ENCODE measurements at places on chromosomes 3 and 15.

DNA sequence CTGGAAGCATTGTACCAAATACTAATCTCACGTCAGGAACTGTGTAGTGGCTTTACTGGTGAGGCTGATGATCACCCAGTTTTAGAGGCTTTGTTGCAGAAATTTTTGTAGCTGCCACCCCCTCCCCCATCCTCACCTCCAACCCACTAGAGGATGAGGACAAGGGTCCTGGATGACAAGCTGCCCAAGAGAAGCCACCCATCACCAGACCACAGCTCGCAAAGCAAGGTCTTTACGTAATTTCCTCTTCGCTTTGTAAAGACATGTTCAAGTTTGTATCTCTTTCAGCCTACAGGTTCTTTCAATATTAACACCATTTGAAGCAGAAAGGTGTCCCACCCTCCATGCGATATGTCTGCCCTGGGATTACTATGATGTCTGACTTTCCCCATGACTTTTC is 74.2 kb downstream of the LDHAL6B start:
- DNase-seq: no peak

- DNase-seq: no peak
Observed at GRCh38 chr15:89669309-89669865, 9.8 kb downstream of the PLIN1 start.

GRCh38 chr15:74780523-74781430 is 1.1 kb upstream of the CSK start:
- DNase-seq: no peak

- no peak for DNase-seq
Observed at GRCh38 chr3:82129221-82129801, 367.9 kb upstream of the GBE1 start.

DNA sequence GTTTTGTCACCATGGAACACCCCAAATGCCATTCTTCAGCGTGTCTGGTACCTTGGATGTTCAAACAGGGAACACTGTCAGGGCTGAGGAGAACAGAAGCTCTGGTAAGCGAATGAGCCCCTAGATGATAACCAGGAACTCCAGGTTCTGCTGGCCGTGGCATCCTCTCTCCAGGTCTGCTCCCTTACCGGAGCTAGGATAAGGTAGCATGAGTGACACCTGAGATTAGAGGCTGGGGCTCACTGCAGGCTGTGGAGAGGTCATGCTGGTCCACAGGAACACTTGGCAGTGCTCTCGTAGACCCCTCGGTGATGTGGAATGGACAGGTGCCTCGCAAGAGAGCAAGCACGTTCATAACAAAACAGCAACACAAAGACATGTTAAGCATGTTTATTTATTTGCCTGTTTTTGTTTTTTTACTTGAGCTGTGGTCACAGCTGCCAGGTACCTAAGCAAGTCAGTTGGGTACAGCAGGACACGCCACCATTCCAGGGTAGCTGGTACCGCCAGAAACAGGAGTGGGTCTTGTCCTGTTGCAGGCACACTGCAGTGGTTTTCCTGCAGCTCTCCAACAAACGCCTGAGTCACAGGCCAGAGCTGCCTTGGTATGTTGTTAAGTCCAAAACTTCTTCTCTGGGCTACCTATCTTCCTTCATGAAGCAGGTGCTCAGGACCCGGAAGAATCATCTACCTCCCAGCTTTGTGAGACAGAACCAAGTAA is 4.6 kb downstream of the RBM15B start:
- DNase-seq: no peak
